ENCODE measurements at places on chromosomes 6 and 20. TPM values are rescaled to one million over a fixed set of nuclear protein-coding genes. Genes with fewer than 3 reads are reported as not detected.

- no peak for DNase-seq
Measured at GRCh38 chr20:13102694-13103093, 93.9 kb downstream of the SPTLC3 start.

DNA sequence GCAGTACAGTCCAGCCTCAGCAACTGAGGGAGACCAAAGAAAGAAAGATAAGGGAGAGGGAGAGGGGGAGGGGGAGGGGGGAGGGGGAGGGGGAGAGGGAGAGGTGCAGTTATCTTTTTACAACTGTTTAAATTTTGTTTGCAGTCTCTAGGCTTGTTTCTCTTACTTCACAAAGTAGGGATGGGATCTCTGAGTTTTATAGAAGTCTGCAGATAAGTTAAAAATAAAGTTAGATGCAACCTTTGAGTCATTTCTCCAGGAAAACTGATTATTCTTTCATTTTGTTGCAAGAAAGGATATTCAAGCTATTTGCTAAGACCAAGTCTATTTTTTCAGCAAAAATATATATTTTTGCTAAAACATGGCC is 487.3 kb downstream of the ADGRB3 start:
- DNase-seq = no peak

DNA sequence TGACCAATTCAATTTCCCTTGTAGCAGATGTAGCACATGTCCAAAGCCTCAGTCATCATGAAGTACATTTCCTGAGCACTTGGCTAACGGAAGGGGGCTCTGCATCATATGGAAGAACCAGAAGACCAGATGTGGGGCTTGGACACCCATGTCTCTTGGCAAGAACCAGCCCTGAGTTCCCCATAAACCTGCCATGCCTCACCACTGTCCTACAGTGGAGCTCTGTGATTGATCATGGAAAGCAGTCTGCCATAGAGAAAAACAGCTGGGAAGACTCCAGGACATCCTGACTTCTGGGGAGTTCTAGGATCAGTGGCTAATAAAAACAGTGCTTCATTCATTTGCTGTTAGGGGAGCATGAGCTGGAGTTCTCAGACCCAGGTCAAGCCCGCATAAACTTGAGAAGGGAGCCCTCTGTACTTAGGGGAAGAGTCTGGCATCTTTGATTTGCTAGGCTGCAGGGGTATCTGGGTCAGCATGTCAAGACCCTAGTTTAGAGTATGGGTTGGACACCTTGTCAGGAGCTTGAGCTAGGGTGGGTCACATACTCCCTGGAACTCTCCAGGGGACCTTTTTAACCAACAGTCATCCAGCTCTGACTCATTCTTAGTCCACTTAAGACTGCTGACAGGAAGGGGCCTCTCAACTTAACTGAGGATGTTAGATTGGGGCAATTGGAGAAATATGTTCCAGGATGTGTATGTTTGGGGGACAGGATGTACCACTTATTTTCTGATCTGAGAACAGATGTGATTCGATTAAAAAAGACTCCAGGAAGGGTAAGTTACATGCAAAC is 26.3 kb upstream of the TRAM2 start:
- DNase-seq = no peak

MAK gene
- total RNA-seq = not detected

GRCh38 chr6:32974016-32974333 is 5.6 kb downstream of the BRD2 start:
- no peak for DNase-seq

TRIM15 gene
- not detected for total RNA-seq

KIAA1586 gene
- 44.3 TPM for total RNA-seq

DNA sequence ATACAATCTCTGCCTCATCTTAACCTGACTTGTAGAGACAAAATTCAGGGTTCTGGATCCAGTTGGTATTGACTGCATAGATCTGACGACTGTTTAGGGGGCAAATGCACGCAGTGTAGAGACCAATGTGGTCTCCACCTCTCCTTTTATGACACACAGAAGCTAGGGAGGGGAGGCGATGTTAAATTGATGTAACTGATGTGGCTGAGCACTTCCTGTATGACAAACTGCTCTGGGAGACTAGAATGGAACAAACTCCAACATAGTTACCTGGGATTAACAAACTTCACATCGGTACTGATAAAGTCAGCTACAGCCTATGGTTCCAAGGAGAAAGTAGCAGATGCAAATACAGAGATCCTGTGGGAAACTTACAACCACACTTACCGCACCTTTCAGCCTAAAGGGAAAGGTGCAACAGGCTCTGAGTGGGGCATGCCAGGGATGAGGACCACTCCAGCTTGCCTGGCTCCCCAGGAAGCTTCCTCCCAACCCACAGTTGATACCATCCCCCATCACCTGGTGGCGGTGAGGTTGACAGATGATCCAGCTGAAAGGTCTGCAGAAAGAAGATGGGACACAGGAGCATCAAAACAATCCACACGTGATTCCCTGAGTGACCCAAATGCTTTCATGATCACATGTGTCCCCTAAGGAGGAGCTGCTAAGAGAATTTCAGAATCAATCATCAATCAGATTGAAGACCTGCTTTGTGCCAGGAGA is 60.6 kb upstream of the MRPS10 start:
- DNase-seq = no peak

- DNase-seq = no peak
Measured at GRCh38 chr20:25421102-25421501, 13.6 kb downstream of the GINS1 start.

DSP gene
- total RNA-seq = 109 TPM

Measured in endothelial cell (in vitro differentiated cells).